Breast epithelium (tissue), 4 donors: ENCODE measurements at places on chromosomes 12 and 14.

GRCh38 chr14:100132903-100133510, 26.4 kb downstream of the DEGS2 start:
- DNase-seq, result no peak

GRCh38 chr12:15861404-15861803, 20.8 kb upstream of the STRAP start:
- no peak for DNase-seq

DNA sequence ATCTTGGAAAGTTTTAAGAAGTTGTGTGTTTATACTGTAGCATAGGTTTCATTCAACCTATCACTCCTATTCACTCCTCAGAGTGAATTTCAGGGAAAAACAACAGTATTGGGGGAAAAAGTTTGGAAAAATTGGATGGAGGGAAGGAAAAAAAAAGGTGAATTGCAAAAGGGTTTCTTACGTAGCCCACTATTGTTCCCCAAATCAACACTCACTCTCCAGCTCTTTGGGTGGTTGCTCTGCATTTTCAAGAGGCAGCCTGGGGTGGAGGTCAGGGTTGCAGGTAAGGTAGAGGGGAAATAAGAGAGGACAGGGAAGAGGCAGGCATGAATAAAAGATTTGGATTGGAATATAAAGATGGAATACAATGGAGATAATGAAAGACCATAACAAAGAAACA, 42.3 kb downstream of the BORCS5 start:
- DNase-seq, result no peak

DNA sequence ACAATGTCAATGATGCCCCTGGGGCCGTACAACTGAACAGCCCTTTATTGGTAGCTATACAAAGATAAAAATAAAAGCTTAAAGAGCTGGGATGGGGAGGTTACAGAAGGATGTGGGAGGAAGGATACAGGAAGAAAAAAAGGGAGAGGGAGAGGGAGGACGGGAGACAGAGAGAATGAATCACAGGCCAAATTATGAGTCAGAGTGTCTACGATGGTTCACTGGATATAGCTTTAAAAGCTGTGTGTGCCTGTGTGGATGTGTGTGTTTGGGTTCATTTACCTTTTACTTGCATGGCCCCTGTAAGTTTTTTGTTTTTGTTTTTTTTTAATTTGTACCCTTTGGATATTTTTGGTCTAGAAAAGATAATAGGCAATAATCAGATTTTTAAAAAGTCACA, 111.9 kb downstream of the CCDC60 start:
- no peak for DNase-seq

DNA sequence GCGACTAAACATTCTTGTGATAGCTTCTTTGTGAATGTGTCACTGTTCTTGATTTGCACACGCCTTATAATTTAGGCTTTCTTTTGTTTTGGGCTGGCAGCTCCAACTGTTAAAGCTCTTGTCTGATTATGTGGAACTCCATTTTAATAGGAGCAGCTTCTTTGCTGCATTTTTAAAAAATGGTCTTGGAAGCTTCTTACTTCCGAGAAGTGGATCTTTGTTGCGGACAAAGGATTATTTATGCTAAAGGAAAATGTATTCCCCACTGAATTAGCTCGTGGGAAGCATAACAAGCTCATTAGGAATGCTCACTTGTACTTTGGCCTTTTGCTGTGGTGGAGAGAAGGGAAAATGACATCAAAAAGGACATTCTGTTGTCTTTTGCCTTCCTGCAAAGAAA, 20.0 kb downstream of the GAS2L3 start:
- no peak for DNase-seq
